Natural killer cell treated with Interleukin-12 subunit alpha and Interleukin-12 subunit beta and Interleukin-15 and Interleukin-18, amount 100 ng/mL, for 72 hours (primary cell): ENCODE measurements at places on chromosomes 7 and 10.
A peak's percentile ranks its signal among the peaks of the same experiment; 100 is the strongest.

DNA sequence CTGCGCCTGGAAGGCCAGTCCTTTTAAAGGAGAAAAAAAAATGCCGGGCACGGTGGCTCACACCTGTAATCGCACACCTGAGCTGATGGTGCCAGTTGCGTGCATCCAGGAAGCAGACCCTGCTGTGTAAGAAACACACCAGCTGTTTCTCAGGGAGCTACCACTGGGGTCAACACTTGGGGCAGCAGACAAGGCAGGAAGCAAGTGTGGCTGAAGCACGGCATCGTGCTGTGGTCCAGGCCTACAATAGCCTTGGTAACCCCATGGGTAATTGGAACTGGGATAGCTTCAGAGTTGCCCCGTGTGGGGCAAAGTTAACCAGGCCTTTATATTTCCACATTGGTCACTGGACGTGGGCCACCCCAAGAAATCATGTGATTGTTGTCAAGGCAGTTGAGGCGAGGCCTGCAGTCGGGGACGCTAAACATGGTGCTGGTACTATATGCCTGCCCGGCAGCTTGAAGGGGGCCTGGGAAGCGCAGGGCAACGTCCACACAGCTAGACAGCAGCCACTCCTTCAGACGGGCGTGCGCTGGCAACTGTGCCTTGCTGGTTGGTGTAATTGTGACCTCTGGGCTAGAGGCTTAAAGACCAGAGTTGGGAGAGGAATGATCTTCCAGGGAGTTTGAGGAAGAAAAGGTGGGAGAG lies 2.5 kb upstream of the TACR2 start:
- no peak for DNase-seq

GRCh38 chr10:97434055-97434454 lies 8.1 kb downstream of the PGAM1 start:
- DNase-seq, result no peak

DNA sequence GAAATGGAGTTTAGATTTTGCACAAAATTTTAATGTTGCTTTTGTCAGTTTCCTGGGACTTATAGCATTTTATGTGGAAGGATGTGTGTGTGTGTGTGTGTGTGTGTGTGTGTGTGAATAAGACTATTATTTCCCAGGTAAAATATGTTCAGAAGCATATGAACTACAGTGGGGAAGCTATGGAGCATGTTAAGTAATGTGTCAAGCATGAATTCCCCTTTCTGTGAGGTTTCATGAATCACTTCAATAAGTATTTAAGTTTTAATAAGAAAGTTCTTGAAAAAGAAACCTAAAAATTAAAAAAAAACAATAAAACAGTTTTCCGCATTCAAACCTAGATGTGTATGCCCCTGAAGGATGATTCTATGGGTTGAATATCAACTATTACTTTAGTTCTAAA lies 693 bp downstream of the CREB5 start:
- no peak for DNase-seq

DNA sequence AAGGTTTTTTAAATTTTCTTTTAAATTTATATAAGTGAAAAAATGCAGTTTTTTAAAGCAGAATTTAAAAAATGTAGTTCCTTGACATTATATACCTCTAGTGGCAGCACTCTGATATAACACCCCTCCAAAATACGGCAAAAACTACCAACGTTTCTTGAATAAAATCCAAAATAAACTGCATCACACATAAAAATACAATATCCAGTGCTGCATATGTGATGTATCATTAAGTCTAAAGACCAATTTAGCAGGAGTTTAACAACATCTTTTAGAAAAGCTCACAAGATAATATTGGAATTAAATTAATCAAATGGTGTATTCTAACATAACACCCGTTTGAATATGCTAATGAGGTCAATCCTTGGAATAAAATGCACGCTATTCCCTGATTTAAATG lies 1.4 kb downstream of the TCERG1L start:
- DNase-seq, result no peak

GRCh38 chr10:49395741-49396665 lies at the start of gene DRGX:
Gene DRGX (minus strand): TSS chr10:49396089. CDS start chr10:49395440, 649 bp downstream.
- DNase-seq, result no peak

- DNase-seq, result no peak
Observed at GRCh38 chr10:84335516-84335915, 7.1 kb downstream of the CCSER2 start.

DNA sequence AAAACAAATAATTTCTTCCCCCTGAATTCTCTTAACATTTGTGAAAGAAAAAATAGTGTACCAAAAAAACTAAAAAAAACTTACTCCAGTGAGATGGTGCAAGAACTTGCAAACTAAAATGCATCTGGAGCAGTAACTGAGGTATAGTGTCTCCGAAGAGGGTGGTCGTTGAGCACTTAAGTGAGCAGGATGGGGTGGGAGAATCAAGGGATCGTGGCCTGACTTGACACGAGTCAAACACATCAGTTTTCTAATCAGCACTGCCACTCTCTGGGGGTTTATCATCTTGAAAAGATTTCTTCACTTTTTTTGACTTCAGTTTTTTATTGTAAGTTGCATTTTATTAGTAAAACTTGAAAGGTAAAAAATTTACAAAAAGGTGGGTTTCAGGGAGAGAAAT lies 2.5 kb downstream of the ZNF273 start:
- no peak for DNase-seq

- no peak for DNase-seq
Observed at GRCh38 chr10:26199841-26200240, 16.7 kb upstream of the GAD2 start.

DNA sequence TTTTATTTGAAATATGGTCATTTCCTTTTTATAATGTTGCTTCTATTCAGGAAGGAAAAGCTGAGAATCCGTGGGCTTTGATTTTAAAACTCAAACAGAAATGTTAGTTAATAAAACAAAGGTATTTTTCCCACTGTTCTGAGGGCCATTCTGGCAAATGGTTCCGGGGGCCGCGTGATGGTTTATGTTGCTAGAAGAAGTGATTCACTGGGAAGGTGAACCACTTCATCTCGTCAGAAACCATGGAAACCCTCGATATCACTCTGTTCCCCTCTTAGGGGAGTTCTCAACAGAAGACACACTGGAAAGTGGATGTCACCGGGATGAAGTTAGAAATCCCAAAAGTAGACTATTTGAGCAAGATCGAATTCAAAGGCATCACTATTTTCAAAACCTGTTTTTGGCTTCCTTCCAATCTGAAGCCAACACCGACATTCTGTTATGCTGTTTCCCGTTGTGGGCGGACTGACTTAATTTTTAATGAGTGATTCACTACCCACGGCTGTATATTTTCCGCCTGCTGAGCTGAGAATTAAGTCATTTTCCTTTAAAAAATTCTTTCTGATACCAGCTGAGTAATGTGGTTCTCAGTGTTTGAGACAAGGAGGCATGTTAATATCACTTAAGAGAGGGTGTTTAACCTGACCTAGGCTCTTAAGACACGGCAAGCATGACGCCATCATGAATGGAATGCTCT lies 84.1 kb downstream of the PTPRE start:
- DNase-seq, result peak; percentile 80

- no peak for DNase-seq
Observed at GRCh38 chr10:99410146-99410545, 20.3 kb downstream of the GOT1 start.

DNA sequence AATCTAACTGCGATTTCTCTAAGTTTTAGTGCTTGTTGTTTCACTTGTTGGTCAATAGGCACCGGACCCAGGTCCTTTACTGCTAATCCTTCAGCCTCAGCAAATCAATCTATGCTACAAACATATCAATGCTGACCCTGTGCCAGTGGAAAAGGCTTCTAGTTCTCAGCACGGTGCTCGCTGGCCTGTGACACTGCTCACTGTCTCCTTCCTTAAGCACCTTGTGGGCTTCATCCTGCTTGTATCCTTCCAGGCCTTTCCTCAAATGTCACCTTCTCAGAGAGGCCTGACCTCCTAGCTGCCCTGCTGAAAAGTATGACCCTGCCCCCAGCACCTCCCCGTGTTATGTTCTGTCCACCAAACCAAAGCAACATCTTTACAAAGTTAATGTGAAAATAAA lies 201.2 kb upstream of the FRMD4A start:
- no peak for DNase-seq
